Activated T-cell treated with anti-CD3 and anti-CD28 coated beads, Interleukin-2, amount 50 U/mL, for 24 hours (primary cell): ENCODE measurements at places on chromosomes 1 and 21.

- no peak for DNase-seq
These were observed 18.5 kb upstream of the VTCN1 start for GRCh38 chr1:117229217-117229616.

GRCh38 chr1:183592733-183593132 is 2.5 kb upstream of the NCF2 start:
- DNase-seq = no peak

- DNase-seq = no peak
These were observed 6.1 kb downstream of the CTNNBIP1 start for GRCh38 chr1:9903801-9904527.

DNA sequence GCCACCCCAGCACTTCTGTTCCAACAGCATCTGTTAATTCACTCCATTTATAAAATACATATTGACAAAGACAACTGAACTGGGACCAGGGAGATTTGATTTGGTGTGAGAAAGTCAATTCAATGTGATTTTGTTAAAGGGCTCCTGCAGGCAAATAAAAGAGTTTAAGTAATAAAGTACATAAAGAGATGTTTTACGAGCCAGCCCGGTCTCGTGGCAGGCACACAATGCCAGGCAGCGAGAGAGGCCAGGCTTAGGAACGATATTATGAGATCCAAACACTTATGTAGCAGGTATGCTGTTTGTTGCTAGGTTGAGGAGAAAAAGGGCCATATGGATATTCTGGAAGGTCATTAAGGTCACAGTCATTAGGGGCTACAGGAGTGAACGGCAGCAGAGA is 227.1 kb downstream of the KCTD3 start:
- DNase-seq = no peak

DNA sequence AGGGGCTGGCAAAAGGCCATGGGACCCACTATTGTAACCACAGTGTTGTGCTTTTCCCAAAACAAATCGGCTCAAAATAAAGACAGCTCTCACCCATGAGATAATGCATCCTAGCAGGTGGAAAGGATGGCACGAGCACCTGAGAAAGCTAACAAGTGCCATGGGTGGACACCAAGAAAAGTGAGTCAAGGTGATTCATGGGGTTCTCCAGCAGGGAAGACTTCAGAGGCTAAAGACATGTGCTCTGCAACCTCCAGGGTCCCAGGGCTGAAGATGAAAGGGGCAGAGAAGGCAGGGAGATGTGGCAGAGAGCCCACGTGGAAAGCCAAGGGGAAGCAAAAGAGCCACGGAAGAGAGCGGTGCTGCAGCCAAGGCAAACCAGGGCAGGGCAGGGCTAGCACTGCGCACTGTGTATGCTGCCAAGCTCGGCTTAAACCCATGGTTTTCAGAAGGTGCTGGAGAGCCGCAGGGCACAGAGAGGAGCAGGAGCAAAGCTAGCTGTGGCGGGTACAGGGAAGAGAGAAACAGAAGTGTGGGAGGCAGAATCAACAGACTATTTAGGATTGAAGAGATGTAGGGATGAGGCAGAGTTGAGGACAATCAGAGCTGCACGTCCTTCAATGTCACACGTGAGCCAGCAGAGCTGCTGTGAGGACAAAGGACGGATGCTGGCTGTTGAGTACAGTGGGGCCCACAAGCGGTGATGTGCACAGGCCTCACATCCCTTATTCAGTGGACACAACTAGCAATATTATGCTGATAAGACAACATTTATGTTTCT is 41.8 kb upstream of the C1orf198 start:
- DNase-seq = no peak

DNA sequence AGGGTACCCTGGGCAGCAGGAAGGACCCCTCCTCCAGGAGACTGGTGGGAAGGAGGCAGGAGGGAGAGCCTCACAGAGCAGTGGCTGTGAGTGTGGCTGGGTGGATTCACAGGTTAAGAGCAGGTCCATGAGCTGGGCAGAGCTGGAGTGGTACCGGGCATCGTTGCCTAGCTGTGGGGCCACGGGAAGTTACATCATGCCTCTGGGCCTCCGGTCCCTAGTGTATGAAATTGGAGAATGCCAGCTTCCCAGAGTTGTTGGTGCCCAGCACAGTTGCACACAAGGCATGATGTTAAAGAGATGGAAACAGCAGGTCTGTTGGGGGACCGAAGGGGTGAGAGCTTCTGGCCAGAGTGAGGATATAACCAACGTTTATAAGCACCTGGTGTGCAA is 18.5 kb downstream of the FOXO6 start:
- no peak for DNase-seq

DNA sequence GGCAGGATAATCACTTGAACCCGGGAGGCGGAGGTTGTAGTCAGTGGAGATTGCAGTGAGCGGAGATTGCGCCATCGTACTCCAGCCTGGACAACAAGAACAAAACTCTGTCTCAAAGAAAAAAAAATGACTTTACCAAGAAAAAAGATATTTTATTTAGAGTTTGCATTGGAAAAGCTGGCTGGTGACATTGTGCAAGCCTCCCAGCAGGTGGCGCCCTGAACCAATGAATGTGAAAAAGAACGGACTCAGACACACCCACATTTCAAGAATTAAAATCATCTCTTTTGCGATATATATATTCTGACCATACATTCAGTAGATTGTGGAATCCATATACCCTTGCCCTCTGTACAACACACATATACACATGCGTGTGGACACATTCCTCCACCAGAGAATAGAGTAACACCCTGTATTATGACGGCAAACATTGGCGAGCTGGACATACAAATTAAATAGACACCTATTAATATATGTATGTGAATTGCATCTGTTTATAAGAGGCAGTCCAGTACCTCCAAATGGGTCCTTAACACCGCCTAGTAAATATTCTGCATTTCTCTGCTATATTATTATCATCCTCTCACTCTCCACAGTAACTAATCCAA is 39.0 kb upstream of the CADM3 start:
- DNase-seq = peak; percentile 77

- DNase-seq = no peak
These were observed 42.5 kb downstream of the GPR88 start for GRCh38 chr1:100580446-100580845.

GRCh38 chr21:29616209-29616751 is 317.6 kb downstream of the BACH1 start:
- DNase-seq = no peak

DNA sequence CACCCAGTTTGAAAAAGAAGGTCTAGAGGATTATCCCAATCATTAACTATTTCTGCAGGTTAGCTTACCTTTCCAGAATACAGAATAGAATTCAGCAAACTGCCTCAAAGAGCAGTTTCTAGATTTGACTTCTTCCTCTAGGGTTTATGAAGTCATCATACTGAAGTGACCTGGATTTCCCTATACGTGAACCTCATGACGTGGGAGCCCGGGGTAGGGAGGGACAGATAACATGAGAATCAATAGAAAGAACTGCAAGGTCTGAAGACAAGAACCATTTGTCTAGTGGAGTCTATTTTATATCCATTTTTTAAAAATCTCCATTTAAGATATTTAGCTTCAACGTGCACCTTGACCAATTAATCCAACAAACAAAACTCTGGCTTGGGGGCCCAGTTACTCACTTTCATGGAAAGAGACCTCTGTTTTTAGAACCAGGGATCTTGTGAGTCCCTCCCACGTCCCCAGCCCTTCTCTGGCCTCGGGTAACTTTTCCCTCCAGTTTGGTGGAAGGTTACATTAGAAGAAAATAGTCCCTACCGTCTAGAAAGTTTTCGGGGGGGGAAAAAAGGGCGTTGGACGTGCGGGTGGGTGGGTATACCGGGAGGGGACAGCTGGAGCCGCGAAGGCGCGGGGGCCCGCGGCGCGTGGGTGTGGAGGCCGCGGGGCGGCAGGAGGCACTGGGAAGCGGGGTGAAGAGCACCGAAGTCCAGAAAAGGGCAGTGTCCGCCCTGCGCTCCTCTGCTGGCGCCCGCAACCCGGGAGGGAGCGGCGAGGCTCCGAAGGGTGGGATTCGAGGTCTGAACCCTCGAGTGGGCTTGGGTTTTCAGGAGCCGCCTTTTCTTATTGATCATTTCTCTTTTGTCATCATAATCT is 13.8 kb upstream of the POGZ start:
- peak; percentile 68 for DNase-seq

DNA sequence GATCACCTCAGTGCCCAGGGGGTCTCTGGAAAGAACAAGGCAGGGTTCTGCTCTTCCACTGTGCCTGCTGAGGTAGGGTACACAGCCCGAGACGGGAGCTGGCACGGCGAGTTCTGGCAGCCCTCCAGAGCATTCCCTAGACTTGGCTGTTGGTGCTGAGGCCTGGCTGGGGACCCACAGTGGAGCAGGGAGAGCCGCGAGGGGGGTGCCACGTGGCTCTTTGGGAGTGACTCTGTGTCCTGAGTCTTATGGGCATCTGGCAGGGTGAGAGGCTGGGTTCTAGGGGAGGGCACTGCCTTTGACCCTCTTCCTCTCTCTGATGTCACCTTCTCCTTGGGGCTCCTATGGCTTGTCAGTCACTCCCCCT is 336.4 kb downstream of the CAMTA1 start:
- DNase-seq = no peak

- no peak for DNase-seq
These were observed 67.6 kb downstream of the SIM2 start for GRCh38 chr21:36766511-36766910.

DNA sequence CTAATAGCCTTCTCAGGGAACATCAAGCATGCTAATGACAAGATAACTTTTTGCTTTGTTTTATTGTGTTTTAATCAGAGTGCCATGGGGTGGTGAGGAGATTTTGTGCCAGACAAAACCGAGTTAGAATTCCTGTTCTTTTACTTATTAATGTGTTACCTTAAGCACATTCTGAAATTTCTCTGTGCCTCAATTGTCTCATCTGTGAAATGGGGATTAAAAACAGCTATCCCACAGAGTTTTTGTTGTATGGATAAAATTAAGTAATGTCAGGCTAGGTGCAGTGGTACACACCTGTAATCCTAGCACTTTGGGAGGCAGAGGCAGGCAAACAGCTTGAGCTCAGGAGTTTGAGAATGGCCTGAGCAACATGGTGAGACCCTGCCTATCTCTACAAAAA is 138.0 kb downstream of the PROX1 start:
- DNase-seq = no peak

DNA sequence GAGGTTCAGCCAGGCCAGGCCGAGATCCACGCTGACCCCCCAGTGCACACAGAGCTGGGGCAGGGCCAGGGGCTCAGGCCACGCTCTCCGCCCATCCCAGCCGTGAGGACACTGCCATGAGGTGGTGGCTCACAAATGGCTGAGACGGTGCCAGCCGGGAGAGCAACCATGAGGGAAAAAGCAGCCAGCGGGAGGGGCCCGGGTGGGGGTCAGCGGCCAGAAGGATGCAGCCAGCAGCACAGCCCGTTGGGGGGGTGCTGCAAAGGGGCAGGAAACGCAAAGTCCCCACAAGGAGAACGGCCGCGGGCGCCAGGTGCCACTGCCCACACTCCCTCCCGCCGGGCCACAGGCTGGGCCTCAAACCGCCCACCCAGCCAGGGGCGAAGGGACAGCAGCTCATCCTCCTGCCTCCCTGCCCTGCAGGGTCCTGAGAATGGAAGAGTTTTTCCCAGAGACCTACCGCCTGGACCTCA is 8.3 kb downstream of the TTLL10 start:
- DNase-seq = no peak

GRCh38 chr1:204872262-204872881 is 1.7 kb downstream of the NFASC start:
- DNase-seq = no peak

DNA sequence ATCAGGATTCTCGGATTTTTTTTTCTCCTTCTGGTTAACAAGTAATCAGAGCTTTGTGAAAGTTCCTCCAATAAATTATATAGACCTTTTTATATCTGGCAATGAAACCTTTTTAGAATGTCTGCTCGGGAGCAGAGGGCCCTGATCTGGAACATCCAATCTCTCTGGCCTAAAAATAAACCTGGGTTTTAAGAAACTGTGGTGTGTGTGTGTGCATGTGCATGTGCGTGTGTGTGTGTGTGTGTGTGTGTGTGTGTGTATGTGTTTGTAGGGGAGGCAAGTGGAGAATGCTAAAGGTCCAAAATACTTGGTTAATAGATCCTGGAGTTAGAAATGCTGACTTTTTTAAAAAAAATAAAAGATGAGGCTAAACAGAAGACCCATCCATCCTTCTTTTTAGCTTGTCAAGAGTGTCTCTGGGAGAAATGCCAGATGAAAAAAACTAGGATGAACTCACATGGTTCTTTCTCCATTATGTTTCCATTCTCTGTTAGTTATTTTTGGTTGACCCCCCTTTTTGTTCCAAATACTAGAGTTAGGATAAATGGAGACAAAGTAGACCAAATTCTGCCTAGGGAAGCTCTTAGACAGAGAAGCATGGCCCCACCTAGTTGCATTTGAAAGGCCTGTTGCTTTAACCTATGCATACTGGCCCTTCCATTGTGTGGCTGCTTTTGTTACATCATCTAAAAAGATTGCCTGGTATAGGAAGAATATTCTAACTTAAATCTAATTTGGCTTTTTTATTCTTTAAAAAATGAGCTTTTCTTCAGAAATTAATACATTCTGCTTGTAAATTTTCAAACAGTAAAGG is 175.9 kb downstream of the PAPPA2 start:
- DNase-seq = no peak

DNA sequence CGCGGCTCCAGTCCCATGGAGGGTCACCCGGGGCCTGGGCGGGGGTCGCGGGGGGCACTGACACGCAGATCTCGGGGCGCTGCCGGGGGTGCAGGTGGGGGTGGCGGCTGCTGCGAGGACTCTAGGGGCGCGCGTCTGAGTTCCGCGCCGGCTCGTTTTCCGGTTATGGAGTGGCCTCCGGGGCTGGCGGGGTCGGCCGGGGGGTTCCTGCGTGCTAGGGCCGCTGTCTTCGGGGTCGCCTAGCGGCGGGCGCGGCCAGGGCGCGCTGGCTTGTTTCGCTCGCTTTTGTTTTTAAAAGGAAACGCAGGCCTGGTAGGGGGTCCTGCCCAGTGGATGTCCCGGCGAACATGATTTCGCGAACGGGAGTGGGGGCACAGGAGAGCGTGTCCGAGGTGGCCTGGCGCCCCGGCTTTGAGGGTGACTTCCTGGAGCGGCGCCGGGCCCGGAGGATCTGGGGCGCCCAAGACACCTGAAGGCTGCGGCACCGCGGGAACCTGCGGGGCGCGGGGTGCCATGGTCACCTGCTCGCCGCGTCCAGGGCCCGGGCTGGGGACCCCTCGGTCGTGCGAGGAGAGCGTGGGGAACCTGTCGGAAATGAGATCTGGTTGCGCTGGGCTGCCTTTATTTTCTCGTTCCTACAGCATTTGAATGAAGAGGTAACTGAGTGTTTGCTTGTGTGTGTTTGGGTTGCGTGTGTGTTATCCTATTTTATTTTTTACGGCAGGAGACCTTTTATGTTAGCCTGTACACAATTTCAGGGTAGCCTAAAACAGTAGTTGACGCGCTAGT is 618 bp downstream of the ETS2 start:
- peak; percentile 66 for DNase-seq
